ENCODE measurements at places on chromosomes 16 and 17. TPM values are rescaled to one million over a fixed set of nuclear protein-coding genes. Genes with fewer than 3 reads are reported as not detected.

PRAC1 gene
- not detected for total RNA-seq

TBC1D3B gene
- total RNA-seq, result 3.2 TPM

GPR142 gene
- total RNA-seq, result not detected

C16orf96 gene
- under 0.01 TPM for total RNA-seq

TVP23A gene
- total RNA-seq, result not detected
